ENCODE measurements at places on chromosomes 16 and 17. TPM values are rescaled to one million over a fixed set of nuclear protein-coding genes. Genes with fewer than 3 reads are reported as not detected.

The GPR139 gene
- not detected for total RNA-seq

The LRRC36 gene
- total RNA-seq = not detected

The ALOXE3 gene
- total RNA-seq = 8.1 TPM

The PRAC1 gene
- not detected for total RNA-seq

The RIPOR1 gene
- total RNA-seq = 38.8 TPM

The ANKRD40 gene
- 53.2 TPM for total RNA-seq

The FADS6 gene
- not detected for total RNA-seq

The CD7 gene
- not detected for total RNA-seq

The AOC3 gene
- total RNA-seq = 1.1 TPM

The EEF2K gene
- total RNA-seq = 17.3 TPM

The SMTNL2 gene
- total RNA-seq = 1.3 TPM

The KRT12 gene
- total RNA-seq = not detected

The TMEM100 gene
- not detected for total RNA-seq

The TMEM238L gene
- total RNA-seq = not detected

The NOG gene
- 1.00 TPM for total RNA-seq

The SPOP gene
- 44.6 TPM for total RNA-seq

The WFIKKN2 gene
- not detected for total RNA-seq

The TERB1 gene
- not detected for total RNA-seq

The IRX3 gene
- total RNA-seq = 5.1 TPM

The BCKDK gene
- total RNA-seq = 52.9 TPM

The AMDHD2 gene
- 28.8 TPM for total RNA-seq

The LGALS3BP gene
- total RNA-seq = 74.0 TPM

The ASGR1 gene
- total RNA-seq = 1.2 TPM

The CLDN7 gene
- 0.29 TPM for total RNA-seq

The CIITA gene
- 0.16 TPM for total RNA-seq

Data from A549 treated with ZK216348 at 1 μM for 4 hours (cell line).